NCI-H774 (cell line): ENCODE measurements at places on chromosomes 12 and 14.

DNA sequence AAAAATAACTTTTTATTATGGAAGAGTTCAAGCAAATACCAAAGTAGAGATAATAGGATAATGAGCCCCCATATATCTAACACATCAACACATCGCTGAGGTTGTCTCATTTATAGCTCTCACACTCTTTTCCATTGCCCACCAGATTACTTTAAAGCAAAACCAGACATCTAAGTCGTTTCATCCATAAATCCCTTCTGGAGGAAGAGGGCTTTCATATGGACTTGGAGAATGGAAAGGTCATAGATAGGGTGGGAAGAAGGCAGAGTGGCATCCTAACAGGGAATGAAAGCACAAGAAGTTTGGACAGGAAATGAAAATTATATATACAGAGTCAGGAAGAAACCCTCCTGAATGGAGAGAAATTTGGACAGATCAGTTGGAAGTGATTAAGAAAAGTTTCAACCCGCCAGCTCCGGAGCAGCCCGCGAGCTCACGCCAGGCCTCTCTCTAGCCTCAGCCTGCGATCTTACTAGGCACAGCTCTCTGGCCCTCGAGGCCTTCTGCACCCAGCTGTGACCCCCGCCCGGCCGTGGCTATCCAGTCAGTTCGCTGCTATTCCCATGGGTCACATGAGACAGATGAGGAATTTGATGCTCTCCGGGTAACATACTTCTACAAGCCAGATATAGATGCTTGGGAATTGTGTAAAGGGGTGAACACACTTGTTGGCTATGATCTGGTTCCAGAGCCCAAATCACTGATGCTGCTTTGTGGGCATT is 48.4 kb upstream of the NID2 start:
- DNase-seq = no peak

DNA sequence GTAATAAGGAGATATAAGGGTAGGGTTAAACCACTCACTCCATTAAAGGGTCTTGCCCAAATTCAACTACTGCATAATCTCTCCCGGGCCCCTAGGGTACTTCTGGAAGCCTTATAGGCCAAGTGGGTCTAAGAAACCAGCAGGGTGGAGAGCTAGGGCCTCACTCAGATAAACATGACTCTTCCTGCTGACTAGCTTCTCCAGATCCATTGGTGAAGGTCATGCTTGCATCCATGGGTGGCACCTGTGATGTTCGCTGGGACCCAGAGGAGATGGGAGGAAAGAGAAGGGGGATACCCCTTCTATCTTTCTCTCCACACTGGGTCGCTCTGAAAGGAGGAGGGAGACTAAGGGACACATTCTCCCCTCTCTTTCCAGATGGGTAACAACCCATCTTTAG is 36.1 kb upstream of the HIGD1C start:
- DNase-seq = no peak

DNA sequence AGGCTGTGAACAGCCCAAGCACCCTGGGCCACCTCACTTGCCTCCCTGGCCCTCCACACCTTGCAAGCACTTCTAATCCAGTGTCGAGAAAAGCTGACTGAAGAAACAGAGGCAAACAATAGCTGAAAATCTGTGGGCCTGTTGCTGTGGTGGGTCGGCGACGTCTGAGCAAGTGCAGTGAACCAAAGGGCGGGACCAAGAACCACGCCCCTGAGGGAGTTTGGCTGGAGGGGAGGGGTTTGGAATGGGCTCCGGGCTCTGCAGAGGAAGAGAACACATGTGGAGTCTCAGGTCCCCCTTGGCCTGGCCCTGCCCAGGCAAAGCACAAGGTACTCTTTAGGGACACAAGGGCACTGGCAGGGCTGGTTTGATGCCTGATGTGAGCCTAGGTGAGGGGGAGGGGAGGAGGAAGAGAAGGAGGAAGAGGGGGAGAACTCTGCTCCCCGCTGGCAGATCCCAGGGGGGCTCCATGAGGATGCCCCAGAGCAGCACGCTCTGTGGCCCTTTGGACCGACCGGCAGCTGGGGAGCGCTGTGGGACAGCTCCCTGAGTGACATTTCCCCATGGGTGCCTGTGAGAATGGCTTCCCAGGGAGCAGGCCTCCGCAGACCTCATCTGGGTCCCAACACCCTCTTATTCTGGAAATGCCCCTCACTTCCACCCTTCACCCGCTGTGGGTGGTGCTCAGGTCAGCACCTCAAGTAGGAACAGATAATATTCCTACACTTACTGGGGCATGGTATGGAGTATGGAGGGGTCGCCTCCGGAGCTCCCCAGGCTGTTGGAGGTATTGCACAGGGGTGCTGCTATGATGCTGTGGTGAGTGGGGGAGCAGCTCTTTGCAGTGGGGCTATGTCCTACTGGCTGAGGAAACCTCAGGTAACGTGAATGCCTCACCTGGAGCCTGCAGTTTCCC is 85.5 kb downstream of the CPSF2 start:
- no peak for DNase-seq

- DNase-seq = peak; percentile 38
Measured at GRCh38 chr12:80485222-80485987, 41.4 kb downstream of the PTPRQ start.

GRCh38 chr14:23163830-23164229 is 19.6 kb downstream of the SLC7A8 start:
- no peak for DNase-seq

DNA sequence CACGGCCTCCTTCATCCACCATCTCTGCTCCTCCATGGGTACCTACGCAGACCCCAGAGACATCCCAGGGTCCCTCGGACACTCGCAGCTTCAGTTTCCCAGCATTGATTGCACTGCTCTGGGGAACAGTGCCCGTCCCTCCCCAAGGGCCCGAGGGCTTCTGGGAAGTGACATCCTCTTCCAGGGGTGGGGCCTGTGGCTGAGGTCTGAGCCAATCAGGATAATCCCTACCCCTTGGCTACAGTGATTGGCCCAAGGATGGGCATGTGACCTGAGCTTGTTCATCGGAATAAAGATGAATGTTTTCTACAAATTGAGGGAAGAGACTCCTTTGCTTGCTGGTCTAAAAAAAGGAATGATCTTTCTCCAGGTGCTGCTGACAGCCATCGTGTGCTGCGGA is 37.3 kb upstream of the MYL2 start:
- DNase-seq = peak; percentile 31

DNA sequence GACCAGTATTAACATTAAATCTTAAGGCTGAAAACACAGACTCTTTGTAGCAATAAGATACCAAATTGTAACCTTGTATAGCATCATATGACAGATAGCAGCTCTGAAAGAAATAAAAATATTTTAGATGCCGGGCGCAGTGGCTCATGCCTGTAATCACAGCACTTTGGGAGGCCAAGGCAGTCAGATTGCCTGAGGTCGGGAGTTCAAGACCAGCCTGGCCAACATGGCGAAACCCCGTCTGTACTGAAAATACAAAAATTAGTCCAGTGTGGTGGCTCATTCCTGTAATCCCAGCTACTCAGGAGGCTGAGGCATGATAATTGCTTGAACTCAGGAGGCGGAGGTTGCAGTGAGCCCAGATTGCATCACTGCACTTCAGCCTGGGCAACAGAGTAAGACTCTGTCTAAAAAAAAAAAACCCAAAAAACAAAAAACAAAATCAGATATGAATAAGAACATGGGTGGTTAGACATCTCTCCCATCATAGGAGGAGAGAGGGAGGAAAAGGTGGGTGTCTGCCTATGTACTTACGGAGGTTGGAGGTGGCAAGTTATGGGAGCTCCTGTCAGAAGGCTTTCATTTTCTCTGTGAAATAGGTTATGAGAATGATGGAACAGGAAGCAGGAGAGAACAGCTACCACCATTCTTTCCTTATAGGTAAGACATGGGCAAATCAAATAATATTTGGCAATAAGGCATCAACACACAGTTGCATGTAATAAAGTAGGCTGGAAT is 7.6 kb upstream of the HEBP1 start:
- DNase-seq = no peak

DNA sequence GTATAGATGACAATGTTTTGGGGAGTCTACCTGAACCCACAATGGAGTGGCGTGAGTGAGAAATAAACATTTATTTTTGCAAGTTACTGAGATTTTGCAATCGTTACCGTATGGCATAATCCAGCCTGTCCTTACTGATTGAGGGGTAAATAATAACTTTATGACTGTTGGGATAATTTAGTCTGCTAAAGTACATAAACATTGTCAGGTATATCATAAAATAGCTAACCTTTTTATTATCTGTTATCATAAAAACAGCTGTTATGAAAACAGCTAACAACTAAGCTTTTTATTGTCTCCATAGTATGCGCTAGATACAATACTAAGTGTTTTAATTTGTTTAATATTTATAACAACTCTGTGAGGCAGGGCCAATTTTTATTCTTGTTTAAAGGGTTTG is 10.3 kb downstream of the ACSS3 start:
- no peak for DNase-seq

DNA sequence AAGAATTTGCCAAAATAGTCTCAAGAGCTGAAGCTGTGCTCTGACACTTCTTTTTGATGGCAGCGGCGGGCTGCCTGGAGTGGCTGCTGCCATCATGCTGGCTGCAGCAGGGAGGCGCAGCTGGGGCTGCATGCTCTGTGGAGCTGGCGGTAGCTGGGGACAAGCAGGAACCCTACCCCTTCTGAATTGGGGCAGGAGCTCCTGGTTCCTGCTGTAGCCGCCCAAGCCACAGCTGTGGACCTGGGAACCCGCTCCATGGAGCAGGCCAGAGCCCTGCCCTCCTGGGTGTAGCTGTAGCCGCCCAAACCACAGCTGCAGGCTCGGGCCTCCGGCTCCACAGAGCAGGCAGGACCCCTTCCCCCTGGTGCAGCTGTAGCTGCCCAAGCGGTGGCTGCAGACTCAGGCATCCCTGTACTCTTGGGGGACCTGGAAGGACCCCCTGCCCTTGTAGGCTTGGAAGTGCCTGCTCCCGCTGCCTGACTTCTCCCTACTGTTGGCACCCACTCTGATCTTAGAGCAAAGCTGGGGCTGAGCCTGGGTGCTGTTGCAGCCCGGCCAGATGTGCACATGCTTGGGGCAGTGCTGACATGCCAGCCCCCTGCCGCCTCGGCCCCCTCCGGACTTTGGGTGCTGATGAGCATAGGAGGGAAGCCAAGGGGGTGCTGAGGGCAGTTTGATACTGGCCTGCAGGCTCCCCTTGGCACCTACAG is 33.3 kb downstream of the APAF1 start:
- DNase-seq = no peak

DNA sequence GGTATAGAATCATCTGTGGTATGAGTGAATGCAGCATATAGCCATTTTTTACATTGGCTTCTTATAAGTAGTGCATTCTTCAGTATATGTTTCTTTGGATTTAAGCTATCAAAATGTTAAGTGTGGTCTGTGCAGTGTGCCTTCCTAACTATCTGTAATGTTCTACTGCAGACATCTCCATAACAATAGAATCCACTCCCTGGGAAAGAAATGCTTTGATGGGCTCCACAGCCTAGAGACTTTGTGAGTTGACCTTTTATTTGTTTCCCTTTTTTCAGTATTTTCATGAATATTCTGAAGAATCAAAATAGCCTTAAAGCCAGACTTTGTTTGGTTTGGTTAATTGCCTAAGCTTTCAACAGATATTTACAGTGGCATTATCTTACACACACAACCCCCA is 107.2 kb downstream of the ZFC3H1 start:
- DNase-seq = no peak

- no peak for DNase-seq
Measured at GRCh38 chr12:2607881-2608607, 186.7 kb upstream of the FKBP4 start.

- no peak for DNase-seq
Measured at GRCh38 chr12:110498984-110499706, 2.8 kb downstream of the VPS29 start.

- no peak for DNase-seq
Measured at GRCh38 chr12:107843351-107844311, 69.1 kb downstream of the ASCL4 start.

GRCh38 chr12:3944620-3945019 is 71.4 kb upstream of the PARP11 start:
- no peak for DNase-seq

DNA sequence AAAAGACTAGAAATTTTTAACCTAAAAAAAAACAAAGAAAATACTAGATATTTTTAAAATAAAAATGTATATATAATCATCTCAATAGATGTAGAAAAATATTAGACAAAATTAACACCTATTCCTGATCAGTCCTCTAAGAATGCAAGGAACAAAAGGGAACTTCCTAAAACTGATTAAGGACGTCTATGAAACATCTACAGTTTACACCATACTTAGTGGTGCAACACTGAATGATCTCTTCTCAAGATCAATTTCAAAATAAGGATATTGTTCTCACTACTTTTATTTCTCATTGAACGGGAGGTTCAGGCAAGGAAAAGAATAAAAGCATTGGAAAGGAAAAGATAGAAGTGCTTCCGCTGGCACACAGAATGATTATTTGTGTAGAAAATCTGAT is 16.0 kb downstream of the OLR1 start:
- no peak for DNase-seq

DNA sequence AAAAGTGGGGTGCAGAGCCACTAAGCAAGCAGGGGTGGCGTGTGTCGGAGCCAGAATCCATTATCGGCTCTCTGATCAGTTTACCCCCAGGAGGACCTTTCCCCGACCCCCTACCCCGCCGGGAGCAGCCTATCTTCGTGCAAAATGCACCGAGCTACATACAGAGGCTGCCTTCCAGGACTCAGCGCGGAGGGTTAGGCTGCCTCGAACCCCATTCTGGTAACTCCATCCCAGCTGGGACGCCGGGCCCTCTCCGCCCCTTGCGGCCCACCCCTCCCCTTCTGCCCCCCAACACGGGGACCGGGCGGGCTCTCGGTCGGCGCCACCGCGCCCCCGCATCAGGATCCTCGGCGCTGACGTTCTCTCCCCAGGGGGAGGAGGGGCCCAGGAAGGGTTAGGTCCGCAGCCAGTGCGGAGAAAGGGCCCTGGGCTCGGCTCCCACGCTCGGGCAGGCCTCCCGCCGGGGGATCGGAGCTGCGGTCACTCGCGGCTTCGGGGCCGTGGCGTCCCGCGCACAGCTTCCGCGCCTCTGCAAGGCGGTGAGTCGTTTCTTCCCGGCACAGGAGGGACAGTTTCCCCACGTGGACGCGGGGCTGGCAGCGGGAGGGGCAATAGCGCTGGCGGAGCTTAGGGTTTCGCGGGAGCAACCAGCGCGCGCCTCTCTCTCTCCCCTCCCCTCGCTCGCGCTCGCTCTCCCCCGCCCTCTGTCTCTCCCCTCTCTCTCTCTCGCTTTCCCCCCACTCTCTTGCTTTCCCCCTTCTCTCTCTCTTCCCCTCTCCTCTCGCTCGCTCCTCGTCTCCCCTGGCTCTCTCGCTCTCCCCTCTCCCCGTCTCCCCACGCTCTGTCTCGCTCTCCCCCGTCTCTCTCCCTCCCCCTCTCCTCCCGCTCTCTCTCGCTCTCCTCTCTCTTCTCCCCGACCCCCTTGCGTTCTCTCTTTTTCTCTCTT is 12.5 kb upstream of the MAP3K9 start:
- DNase-seq = no peak

GRCh38 chr14:85317491-85318021 is 212.4 kb upstream of the FLRT2 start:
- DNase-seq = no peak

- no peak for DNase-seq
Measured at GRCh38 chr14:31968956-31969698, 108.0 kb upstream of the ARHGAP5 start.
